ENCODE measurements at places on chromosomes 3 and 15.

DNA sequence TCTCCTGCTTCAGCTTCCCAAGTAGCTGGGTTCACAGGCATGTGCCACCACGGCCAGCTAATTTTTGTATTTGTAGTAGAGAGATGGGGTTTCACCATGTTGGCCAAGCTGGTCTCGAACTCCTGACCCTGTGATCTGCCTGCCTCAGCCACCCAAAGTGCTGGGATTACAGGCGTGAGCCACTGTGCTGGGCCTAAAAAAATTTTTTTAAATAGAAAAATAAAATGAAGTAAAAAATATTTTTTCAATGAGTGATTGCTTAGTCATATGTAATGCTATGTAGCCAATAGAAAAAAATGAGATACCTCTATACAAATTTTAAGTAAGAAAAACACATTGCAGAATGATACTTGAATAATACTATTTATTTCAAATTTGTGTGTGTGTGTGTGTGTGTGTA, 27.9 kb upstream of the SLC30A4 start:
- DNase-seq: no peak

GRCh38 chr3:112579697-112580096, 17.9 kb downstream of the SLC35A5 start:
- no peak for DNase-seq

GRCh38 chr3:100185847-100186246, 71.5 kb upstream of the FILIP1L start:
- no peak for DNase-seq

GRCh38 chr3:50472958-50473357, 30.5 kb downstream of the CACNA2D2 start:
- DNase-seq: no peak

DNA sequence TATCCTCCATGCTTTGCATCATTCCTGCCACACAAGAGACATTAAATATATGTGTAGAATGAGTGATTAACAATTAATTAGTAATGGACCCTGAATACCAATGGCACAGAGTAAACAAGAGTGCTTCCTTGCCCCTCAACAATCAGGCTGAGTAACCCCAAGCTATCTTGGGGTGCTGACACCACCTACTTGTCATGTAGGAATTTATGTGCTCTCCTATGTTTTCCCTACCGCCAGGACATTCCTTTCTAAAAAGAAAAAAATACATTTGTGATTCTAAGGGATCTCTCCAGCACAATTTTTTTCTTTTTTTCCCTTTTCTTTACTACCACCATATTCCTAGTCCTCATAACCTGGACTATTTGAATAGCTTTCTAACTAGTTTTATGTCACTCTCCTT, 449.1 kb downstream of the MFSD1 start:
- no peak for DNase-seq

GRCh38 chr3:111882194-111882593, 23.1 kb downstream of the PHLDB2 start:
- DNase-seq: no peak

DNA sequence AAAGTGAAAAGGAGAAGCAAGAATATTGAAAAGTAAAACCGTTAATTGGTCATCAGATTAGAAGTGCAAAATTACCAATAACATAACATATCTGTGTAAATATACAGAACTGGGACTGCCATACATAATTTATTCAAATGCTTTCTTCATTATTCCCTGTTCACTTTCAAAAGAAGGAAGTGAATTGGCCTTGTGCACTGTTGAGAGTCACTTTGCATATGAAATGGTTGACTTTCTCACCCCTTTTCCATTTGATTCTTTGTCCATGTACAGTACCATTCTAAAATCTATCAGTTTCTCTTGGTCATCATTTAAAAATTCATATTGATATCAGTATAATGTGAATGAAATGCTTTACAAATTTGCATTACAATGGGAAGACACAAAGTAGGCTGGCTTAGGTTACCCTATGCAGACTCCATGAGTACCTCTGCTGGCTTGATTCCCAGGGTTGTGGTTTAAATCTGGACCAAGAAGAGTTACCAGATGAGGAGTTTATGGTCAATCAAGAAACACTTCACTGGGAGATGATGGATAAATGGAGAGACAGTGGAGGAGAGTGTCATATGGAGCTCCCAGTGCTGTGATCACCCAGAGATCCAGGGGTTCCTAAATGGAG, 210.9 kb upstream of the TOPAZ1 start:
- no peak for DNase-seq

- DNase-seq: no peak
Measured at GRCh38 chr3:12900885-12901411, 59.6 kb upstream of the RPL32 start.

DNA sequence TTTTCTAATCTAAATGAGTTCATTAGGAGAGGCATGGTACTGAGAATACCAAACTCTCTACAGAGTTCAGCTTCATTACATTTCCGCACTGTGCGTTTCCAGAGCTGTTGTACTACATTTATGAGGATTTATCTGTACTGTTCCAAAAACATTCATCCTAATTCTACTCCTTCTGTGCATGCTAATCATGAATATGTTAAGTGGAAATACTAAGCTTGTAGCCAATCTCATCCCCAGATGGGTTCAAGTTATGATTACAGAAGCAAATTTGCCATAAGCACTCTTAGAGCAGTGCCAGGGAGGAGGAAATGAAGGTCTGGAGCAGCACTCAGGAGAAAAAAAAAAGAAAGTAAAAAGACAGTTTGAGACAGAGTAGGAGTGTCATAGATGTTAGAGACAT, 544.3 kb downstream of the GBE1 start:
- DNase-seq: no peak

DNA sequence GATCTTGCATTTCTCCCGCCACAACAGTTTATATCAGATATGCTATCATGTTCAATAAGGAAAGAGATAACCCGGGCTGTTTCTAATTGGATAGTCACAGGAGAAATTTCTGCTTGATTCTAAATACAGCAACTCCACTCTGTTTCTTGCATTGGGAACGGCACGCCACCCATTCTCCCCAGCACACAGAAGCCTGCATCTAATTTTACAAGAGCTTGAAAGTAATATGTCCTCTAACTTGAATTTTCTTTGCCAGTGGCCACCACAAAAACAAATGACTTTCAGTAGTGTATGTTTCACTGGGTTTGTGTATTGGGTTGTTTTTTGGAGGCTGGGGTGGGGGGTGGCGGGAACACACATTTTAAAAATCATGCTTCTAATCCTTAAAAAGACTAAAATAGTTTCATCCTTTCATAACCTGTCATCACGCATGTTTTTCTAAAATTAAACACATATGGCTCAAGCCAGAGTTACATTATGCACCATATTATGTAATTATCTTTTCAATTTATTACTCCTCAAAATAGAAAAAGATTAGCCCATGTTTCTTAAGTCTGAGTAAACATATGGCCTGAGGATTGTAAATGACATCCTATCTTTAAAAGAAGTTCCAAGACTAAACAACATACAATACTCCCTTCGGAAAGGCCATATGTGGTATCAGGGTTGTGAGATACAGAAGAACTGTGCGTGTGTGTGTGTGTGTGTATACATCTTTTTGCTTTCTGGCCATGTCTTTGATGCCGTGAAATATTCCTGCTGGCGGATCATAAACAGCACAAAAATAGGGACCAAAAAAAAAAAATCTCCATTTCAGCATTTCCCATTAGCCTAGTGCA, 176.3 kb downstream of the FOXP1 start:
- no peak for DNase-seq

DNA sequence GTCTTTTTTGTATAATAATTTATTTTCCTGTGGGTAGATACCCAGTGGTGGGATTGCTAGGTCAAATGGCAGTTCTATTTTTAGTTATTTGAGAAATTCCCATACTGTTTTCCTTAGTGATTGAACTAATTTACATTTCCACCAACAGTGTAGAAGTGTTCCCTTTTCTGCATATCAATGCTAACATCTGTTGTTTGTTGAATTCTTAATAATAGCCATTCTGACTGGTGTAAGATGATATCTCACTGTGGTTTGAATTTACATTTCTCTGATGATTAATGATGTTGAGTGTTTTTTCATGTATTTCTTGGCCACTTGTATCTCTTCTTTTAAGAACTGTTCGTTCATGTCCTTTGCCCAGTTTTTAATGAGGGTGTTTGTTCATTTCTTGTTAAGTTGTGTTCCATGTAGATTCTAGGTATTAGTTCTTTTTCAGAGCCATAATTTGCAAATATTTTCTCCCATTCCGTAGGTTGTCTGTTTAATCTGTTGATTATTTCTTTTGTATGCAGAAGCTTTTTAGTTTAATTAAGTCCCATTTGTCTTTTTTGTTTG, 713.3 kb upstream of the EPHA6 start:
- no peak for DNase-seq

- DNase-seq: no peak
Measured at GRCh38 chr3:112412494-112412893, 79.5 kb downstream of the CD200 start.

DNA sequence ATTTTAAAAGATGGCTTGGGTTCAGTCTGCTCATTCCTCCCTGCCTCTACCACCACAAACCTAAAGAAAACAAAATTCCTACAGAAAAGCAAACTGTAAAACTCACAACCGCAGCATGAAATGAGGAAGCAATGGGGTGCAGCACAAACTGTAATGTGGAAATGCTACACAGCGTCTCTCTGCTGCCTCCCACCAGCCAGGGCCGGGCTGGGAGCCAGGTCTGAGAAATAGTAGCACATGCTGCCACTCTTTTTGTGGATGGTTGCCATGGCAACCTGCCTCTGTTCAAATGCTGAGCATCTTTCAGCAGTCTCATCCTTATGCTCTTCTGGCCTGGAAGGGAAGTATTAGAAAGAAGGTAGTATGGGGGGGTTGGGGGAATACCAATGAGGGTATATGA, 55.4 kb downstream of the EOMES start:
- peak; percentile 18 for DNase-seq

DNA sequence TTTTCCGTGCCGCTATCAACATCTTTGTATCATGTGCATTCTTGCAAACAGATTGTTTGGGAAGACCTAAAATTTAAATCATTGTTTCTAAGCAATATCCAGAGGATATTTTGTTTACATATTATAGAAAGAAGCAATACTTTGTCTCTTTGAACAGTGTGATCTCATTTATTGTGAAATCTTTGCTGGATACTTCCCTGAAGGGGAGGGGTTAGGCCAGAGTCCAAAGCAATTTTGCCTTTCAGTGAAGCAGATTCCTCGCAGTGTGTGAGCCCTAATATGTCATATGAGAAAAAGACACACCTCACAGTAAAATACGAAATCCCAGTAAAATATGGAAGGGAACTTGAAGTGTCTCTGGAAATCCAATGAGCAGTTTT, 158.7 kb upstream of the SLCO3A1 start:
- no peak for DNase-seq

DNA sequence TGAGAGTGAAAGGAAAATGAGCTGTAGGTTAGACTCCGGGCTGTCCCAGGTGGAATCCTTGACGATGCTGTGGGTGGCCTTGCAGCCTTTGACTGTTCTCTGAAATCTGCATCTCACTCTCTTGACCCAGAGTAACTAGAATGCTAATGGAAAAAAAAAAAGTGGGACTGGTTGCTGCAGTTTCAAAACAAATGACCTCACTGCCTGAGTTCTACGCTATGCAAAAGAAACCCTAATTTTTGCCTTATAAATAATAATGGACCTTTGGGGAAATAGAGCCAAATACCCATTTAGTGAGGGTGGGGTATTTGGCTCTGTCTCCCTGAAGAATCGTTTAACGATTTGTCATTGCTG, 309.7 kb upstream of the C2CD4B start:
- DNase-seq: no peak

GRCh38 chr15:34721802-34722438, 32.9 kb downstream of the GJD2 start:
- peak; percentile 54 for DNase-seq

GRCh38 chr3:157175691-157176507, 16.0 kb upstream of the CCNL1 start:
- DNase-seq: no peak

GRCh38 chr3:45087155-45087554, 59.0 kb downstream of the CDCP1 start:
- no peak for DNase-seq

- no peak for DNase-seq
Measured at GRCh38 chr3:104788807-104789206, 577.9 kb upstream of the ALCAM start.

DNA sequence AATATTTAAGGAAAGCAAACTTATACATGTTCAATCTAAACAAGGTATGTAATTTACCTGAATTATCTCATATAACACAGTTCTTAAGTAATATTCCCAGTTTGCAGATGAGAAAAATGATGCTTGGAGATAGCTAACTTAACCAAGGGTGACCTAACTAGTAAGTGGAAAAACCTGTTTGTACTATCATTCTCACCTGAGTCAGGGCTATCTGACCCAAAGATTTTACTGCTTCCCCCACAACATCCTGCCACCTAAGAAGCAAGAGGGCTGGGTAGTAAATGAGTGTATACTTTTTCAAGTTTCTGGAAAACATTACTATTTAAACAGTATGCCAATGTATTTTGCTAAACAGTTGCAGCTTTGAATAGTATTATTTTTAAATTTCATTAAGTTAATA, 10.6 kb downstream of the TP63 start:
- no peak for DNase-seq

GRCh38 chr15:74840851-74841775, 1.8 kb downstream of the ULK3 start:
- DNase-seq: no peak

DNA sequence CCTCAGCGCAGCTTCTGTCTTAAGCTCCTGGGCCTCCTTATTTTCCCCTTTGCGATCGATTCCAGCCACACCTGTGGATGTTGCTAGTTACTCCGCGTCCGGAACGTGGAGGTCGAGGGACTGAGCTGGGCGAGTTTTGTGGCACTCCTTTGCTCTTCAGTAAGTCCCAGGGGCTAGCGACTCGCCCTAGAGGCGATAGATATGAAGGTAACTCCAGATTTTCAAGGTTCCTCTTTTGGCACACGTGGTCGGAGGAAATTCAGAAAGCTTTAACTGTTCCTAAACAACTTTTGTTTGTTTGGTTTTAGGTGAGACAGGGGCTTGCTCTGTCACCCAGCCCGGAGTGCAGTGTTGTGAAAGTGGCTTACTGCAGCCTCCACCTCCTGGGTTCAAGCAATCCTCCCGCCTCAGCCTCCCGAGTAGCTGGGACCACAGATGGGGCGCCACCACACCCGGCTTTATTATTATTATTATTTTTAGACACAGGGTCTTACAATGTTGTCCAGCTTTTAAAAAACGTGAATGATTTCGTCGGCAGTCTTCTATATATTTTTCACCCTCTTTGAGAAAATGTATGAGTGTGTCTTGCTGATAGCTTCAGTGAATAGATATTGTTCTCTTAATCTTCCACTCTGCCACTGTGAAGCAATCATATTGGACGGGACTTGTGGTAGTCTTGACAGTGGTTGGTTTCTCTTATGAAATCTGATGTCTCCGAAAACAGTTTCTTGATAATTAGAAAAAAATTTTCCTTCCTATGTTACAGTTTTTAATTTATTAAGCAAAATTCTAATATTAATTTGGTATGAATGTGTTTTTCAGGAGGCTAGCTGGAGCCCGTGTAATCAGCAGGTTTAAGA, 785 bp downstream of the MFSD1 start:
- DNase-seq: no peak

- no peak for DNase-seq
Measured at GRCh38 chr3:135311699-135312098, 516.6 kb downstream of the EPHB1 start.

- no peak for DNase-seq
Measured at GRCh38 chr3:10437272-10437994, 68.0 kb downstream of the ATP2B2 start.

All from C1 segment of cervical spinal cord (tissue), 14 donors.